ENCODE measurements at places on chromosomes 2 and 18. TPM values are rescaled to one million over a fixed set of nuclear protein-coding genes. Genes with fewer than 3 reads are reported as not detected.

DNA sequence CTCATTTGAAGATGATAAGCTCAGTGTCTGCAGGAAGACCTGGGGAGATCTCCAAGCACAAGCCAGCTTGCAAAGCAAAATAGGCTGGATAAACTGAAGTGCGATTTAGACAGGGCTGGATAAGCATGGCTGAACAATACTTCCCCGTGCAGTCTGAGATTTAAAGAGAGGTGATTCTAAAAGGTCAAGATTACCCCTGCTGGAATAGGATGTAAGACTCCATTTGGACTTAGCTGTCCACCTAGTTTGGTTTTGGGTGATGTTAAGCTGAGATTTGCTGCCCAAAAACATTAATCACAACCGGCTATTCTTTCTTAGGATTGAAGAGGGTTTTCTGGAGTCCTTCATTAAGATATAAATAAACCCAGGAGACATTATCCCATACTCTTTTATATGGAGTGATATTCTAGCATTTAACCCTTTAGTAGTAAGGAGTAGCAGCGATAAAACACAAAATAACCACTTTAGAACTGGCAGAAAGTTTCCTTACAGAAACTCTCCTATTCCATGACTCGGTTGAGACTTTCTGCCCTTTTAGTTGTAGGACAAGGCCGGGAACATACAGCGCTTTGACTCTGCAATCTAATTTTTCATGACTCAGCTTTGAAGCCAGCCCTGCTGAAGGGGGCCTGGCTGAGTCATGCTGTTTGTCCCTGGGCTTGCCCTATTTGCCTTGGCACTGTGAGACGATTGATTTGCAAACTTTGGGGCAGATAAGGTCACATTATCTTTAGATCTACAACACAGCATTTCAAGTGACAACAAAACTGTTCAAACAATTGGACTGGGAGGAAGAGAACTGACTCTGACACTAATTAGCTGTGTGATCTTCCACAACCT, 238.2 kb downstream of the GCA start:
- H3K4me3 ChIP-seq = peak overlapping the region; percentile 12
- no peaks in the 10 kb centered on the region for H3K27me3 ChIP-seq
- peaks cover 76% of the 10 kb centered on the region for H3K4me1 ChIP-seq
- DNase-seq = peak; percentile 99
- no peaks in the 10 kb centered on the region for H3K36me3 ChIP-seq

DNA sequence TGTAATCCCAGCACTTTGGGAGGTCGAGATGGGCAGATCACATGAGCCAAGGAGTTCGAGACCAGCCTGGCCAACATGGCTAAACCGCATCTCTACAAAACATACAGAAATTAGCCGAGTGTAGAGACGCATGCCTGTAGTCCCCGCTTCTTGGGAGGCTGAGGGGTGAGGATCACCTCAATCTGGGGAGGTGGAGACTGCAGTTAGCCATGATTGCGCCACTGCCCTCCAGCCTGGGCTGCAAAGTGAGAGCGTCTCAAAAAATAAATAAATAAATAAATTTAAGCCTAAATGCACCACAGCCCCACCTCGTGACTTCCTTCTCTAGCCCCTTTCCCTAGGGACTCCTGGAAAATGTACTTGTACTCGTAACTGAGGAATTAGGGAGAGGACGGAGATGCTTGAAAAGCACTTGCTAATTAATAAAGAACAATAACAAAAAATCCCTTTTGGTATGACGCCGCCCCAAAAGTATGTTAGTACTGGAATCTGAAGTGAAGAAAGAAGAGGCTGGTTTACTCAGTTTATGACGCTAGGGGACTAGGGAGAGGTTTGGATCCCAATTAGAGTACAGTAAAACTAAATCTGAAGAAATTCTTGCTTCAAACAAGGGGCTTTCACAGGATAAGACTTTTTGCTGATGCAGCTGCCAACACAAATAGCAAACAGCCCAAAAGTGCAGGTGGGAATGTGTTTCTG, 887 bp upstream of the ZNF396 start:
- H3K27ac ChIP-seq = no peak overlapping the region
- H3K27me3 ChIP-seq = no peaks in the 10 kb centered on the region
- no peaks in the 10 kb centered on the region for H3K36me3 ChIP-seq
- no peak overlapping the region for H3K4me3 ChIP-seq
- peaks cover 6% of the 10 kb centered on the region for H3K4me1 ChIP-seq
- DNase-seq = no peak

- no peak overlapping the region for H3K27ac ChIP-seq
- H3K36me3 ChIP-seq = no peaks in the 10 kb centered on the region
- no peaks in the 10 kb centered on the region for H3K4me1 ChIP-seq
- H3K27me3 ChIP-seq = peaks cover 11% of the 10 kb centered on the region
Measured at GRCh38 chr2:29015701-29016470, 34.8 kb downstream of the TOGARAM2 start.

- no peaks in the 10 kb centered on the region for H3K36me3 ChIP-seq
- no peak for DNase-seq
- H3K4me1 ChIP-seq = no peaks in the 10 kb centered on the region
- no peak overlapping the region for H3K27ac ChIP-seq
- H3K27me3 ChIP-seq = no peaks in the 10 kb centered on the region
Measured at GRCh38 chr2:162661618-162662017, 176.9 kb downstream of the KCNH7 start.

- DNase-seq = no peak
- H3K27me3 ChIP-seq = peaks cover 38% of the 10 kb centered on the region
- H3K27ac ChIP-seq = no peak within 1 kb of the TSS
- no peaks in the 10 kb centered on the region for H3K4me1 ChIP-seq
- no peaks in the 10 kb centered on the region for H3K36me3 ChIP-seq
Measured at GRCh38 chr2:237566401-237567235, at the start of gene PRLH. PRLH (plus strand) TSS chr2:237566574; CDS start chr2:237566574, 0 bp downstream.

DNA sequence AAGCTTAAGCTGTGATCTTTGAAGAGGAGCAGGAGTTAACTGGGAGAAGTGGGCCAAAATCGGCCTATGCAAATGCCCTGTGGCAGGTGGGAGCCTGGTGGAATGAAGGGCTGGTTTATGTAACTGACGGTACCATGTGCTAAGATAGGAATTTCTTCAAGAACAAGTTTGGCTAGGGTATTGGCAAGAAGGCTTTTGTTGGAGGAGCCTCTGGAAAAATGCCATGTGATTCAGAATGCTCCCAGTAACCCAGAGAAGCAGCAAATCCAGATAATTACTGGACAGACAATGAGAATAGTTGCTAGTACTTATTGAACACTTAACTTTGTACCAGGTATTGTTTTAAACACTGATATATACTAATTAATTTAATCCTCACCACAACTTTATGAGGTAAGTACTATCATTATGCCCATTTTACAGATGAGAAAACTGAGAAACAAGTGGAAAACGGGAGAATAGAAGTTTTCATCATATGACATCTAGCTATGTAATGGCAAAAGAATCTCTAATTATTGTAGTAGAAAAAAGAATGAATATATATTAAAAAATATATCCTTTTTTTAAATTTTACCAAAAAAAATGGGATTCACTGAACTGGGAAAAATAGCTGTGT, 9.1 kb upstream of the FAM124B start:
- H3K36me3 ChIP-seq = no peaks in the 10 kb centered on the region
- DNase-seq = no peak
- no peaks in the 10 kb centered on the region for H3K4me1 ChIP-seq
- peaks cover 8% of the 10 kb centered on the region for H3K27me3 ChIP-seq
- no peak overlapping the region for H3K27ac ChIP-seq

GRCh38 chr2:46855805-46856204, 59.8 kb downstream of the MCFD2 start:
- peaks cover 1% of the 10 kb centered on the region for H3K27me3 ChIP-seq
- no peak for DNase-seq
- H3K27ac ChIP-seq = no peak overlapping the region

- no peak for DNase-seq
- no peak overlapping the region for H3K4me3 ChIP-seq
- no peak overlapping the region for H3K27ac ChIP-seq
- no peaks in the 10 kb centered on the region for H3K27me3 ChIP-seq
Measured at GRCh38 chr2:233290051-233290845, 17.4 kb upstream of the SAG start.

DNA sequence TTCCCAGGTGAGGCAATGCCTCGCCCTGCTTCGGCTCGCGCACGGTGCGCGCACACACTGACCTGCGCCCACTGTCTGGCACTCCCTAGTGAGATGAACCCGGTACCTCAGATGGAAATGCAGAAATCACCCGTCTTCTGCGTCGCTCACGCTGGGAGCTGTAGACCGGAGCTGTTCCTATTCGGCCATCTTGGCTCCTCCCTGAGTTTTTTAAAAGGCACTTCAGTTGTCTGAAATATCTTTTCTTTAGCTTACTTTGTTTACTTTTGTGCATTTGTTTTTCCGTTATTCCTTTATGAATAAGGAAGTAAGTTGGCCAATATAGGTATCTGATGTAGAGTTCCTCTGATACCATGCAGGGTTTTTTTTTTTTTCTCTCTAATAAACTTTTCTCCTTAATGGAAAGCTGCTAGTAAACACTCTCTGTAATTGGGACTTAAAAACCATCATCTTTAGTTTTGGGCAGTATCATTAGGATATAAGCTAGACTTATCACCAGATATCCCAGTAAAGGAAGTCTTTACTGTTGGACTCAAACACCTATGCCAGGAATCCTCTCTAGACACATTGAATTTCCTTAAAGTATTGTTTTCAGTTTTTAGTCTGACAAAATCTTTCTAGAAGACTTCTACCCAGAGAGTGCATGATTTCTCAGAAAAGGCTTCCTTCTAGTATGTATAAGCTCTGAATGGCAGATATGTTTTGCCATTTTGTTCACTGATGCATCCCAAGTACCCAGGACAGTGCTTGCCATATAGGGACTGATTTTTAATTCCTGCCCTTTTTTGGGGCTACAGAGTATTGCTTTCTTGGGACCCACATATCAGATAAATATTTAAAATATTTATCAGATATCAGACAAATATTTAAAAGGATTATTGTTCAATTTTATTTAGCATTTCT, 35.8 kb upstream of the DYSF start:
- peaks cover 13% of the 10 kb centered on the region for H3K4me1 ChIP-seq
- no peak overlapping the region for H3K4me3 ChIP-seq
- H3K27ac ChIP-seq = peak overlapping the region; percentile 2
- no peak for DNase-seq
- H3K27me3 ChIP-seq = no peaks in the 10 kb centered on the region

DNA sequence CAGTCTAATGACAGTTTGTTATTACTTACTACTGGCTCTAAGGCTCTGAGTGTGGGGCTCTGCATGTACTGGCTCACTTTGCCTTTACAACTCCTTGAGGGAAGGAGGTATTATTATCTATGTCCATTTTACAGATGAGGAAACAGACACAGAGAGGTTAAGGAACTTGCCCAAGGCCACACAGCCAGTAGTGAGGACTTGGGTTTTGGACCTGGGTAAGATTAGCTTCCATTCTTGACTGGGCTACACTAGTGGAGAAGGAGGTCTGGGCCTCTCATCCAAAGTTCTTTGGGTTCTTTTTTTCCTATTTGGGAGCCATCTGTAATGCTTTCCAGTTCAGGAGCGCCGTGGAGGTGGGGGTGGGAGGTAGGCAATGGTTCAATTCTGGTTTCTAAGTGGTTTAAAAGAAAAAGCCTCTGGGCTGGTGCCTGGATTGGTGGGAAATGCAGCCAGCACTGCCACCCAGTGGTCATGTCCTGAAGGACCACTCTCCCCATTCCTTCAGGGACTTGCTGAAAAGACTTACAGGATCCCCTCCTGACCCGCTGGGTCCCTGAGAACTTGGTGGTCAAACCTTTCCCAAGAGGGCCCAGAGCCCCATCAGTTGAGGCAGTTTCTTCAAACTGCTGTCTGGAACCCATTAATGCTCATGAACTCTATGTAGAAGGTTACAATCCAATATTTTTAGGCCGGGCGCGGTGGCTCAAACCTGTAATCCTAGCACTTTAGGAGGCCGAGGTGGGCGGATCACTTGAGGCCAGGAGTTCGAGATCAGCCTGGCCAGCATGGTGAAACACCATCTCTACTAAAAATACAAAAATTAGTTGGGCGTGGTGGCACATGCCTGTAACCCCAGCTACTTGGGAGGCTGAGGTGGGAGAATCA, 38.6 kb upstream of the NOTO start:
- peaks cover 4% of the 10 kb centered on the region for H3K27me3 ChIP-seq
- DNase-seq = peak; percentile 71
- H3K4me3 ChIP-seq = no peak overlapping the region
- H3K4me1 ChIP-seq = no peaks in the 10 kb centered on the region
- no peaks in the 10 kb centered on the region for H3K36me3 ChIP-seq
- H3K27ac ChIP-seq = no peak overlapping the region

DNA sequence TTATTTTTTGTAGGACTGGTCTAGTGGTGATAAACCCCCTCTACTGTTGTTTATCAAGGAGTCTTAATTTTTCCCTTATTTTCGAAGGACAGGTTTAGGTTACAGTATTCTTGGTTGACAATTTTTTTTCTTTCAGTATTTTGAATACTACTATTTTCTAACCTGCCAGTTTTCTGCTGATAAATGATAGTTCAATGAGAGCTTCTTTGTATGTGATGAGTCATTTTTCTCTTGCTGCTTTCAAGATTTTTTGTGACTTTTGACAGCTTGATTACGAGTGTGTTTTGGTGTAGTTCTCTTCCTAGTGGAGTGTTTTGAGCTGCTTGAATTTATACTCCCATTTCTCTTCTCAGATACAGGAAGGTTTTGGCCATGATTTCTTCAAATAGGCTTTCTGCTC, 77.5 kb downstream of the ACSL3 start:
- H3K27me3 ChIP-seq = no peaks in the 10 kb centered on the region
- H3K36me3 ChIP-seq = peaks cover 20% of the 10 kb centered on the region
- H3K27ac ChIP-seq = no peak overlapping the region

GRCh38 chr2:205073433-205074020, 528.3 kb downstream of the PARD3B start:
- H3K36me3 ChIP-seq = no peaks in the 10 kb centered on the region
- H3K27ac ChIP-seq = no peak overlapping the region
- no peaks in the 10 kb centered on the region for H3K27me3 ChIP-seq
- no peaks in the 10 kb centered on the region for H3K4me1 ChIP-seq
- H3K4me3 ChIP-seq = no peak overlapping the region

DNA sequence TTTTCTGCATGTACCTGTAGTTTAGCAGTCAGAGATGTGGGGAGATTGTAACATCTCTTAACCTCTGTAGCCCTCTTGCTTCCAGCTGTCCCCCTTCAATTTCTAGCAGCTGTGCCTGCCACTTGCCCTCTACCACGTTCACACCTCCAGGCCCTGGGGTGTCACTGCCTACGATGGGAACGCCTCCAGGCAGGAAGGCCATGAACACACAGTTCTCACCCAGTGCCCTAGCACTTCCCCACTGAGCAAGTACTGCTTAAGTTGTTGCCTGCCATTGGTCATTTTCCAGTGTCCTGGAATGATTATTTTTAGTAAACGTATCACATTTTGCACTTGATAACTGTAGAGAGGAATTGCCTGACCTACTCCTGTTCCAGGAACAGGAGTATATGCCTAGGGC, 77.1 kb upstream of the B3GNT7 start:
- H3K4me1 ChIP-seq = no peaks in the 10 kb centered on the region
- H3K27me3 ChIP-seq = no peaks in the 10 kb centered on the region
- no peak overlapping the region for H3K27ac ChIP-seq
- no peaks in the 10 kb centered on the region for H3K36me3 ChIP-seq
- DNase-seq = no peak

- no peaks in the 10 kb centered on the region for H3K36me3 ChIP-seq
- peaks cover 10% of the 10 kb centered on the region for H3K4me1 ChIP-seq
- H3K27ac ChIP-seq = no peak overlapping the region
Measured at GRCh38 chr2:60463249-60463648, 90.2 kb downstream of the BCL11A start.

Gene ZSCAN30
- 7.4 TPM for polyA plus RNA-seq

Gene SLC35F5
- 139 TPM for polyA plus RNA-seq

Gene MAP3K19
- polyA plus RNA-seq = not detected

Gene ZEB2
- 0.10 TPM for polyA plus RNA-seq

Gene SERPINB7
- polyA plus RNA-seq = not detected

Gene KLHL41
- polyA plus RNA-seq = not detected

Gene SLC9A4
- polyA plus RNA-seq = not detected

Gene PRSS56
- not detected for polyA plus RNA-seq

Gene ANKRD30B
- polyA plus RNA-seq = not detected

Gene IL36B
- not detected for polyA plus RNA-seq

All from HepG2 (cell line).